Fibroblast of pulmonary artery (primary cell): ENCODE measurements at places on chromosomes 13 and 19.

- peak; percentile 82 for DNase-seq
Observed at GRCh38 chr19:1566392-1567115, 1.6 kb downstream of the MEX3D start.

DNA sequence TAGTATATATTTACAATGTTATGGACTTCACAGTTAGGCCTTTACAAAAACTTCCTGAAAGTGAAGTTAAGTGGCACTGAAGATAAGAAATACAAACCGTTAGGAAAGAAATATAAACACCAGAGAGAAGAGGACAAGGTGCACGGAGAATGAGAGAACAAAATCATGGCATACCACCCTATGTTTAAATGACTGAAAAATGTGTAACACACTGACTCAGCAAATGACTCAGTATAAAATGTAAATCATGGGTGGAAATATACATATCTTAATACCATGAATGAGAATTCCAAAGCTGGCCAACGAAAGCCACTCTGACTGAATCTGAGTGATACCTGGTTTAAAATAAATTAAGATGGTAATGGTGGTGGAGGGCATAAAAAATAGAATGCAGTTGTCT lies 260.8 kb downstream of the DNAJC15 start:
- peak; percentile 58 for DNase-seq

GRCh38 chr13:23639674-23640073 lies 69.5 kb downstream of the TNFRSF19 start:
- no peak for DNase-seq

DNA sequence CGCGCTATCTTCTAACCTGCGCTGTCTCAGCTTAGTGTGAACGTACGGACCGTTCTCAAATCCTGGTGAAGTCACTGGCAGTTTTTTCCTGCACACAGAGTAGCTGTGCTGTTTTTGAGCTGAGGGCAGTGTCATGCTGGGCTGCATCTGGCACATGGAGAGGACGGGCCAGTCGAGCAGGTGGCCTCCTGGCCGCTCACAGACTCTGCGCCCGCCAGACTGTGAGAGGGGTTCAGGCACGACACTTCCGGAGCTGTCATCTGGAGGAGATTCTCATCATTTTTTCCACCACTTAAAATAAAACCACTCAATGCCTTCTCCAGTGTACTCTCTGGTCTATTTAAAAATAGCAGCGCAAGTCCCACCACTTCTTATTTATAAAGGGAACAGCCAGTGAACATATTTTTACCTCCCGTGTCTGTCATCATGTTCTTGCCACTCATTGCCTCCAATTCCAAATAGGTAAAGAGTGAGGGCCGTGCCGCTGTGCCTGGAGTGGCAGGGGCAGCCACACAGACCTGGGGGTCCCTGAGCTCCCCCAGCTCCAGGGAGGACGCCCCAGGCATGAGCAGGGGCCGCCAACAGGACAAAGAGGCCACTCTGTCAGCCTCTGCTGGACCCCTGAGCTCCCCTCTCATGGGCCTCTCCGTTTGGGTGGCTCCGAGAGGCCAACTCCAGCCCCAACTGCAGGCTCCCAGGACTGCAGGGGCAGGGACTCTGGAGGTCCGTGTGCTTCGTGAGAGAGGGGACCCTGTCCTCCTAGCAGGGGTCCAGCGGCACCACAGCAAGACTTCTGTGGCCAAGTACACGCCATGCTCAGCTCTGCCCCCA lies 36.9 kb upstream of the GRTP1 start:
- no peak for DNase-seq

DNA sequence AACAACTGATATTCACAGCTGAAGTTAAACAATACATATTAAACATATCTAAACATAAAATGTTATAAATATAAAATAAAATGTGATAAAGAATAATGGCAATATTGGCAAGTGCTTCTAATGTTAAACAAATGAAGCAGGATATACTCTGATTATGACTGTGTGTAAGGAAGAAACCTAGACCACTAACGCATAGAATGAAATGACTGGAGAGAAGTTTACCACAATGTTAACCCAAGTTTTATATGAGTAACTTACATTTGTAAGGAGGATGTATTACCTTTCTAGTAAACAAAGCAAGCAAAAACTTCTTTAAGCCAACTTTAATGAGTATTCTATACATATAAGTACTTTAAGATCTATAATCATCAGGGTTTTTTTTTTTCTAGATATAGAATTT lies 43.0 kb downstream of the RB1 start:
- no peak for DNase-seq

- no peak for DNase-seq
Observed at GRCh38 chr13:69580255-69580654, 527.4 kb upstream of the ATXN8OS start.

DNA sequence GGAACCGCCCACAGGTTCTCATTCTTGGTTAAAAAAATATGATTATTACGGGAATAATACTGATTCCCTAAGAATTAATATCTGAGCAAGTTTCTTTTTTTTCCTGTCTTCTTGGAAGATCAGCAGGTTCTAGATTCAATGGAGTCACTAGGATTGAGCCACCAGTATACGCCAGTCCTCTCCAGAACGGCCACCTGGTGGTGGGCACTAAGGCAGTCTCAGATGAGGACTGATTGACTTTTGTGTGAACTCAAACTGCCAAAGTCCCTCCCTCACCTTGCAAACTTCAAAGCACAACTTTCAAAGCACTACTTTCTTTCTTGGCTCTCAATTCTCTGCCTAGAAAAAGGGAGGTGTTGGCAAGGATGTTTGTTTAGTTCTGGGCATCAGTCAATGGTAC lies 33.3 kb upstream of the ALOX5AP start:
- no peak for DNase-seq

DNA sequence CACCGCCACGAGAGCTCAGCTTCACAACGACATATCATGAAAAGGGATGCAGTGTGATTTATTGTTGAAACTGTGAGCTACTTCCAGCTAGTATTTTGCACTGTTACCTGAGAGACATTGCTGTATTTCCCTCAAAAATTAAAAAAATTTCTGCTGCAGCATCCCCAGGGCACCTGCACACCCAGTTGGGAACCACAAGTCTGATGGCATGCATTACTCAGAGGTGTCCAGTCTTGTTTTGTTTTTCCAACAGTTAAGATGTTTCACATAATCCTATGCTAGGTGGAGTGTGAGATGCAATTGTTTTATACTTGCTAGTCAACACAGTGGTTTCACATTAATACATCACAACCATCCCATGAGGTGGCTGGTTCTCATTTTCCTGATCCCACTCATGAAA lies 285.2 kb downstream of the SHISA2 start:
- DNase-seq, result no peak

DNA sequence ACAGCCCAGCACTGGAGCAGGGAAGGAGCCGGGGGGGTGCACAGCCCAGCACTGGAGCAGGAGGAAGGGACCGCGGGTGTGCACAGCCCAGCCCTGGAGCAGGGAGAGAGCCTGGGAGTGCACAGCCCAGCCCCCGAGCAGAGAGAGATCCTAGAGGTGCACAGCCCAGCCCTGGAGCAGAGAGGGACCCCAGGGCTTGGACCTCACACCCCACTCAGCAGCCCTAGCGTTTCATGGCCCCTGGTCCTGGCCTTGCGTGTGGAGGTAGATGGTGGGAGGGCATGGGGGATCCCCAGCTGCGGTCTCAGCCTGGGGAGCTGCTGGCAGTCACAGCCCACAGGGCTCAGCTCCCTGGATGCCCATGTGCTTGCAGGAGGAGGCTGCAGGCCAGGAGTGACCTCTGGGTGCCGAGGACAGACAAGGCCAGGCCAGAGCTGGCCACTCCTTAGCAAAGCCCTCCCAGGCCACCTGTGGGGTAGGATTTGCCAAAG lies 25.1 kb downstream of the GAS6 start:
- no peak for DNase-seq

GRCh38 chr13:84417416-84417815 lies 535.1 kb upstream of the SLITRK1 start:
- peak; percentile 4 for DNase-seq

- DNase-seq, result no peak
Observed at GRCh38 chr19:16591803-16592556, 19.8 kb upstream of the SLC35E1 start.

DNA sequence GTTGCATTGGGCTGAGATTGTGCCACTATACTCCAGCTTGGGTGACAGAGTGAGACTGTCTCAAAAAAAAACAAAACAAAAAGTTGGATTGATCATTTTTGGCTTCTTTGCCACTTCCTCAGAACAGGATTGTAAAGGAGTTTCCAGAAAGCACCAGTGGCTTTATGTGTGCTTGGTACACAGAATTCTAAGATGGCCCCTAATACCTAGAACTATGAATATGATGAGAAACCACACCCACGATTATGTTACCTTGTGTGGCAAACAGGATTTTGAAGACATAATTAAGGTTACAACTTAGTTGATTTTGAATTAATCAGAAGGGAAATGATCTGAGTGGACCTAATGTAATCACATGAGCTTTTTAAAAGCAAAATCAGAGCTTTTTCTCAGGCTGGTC lies 26.5 kb downstream of the CEACAM1 start:
- no peak for DNase-seq

GRCh38 chr19:43618921-43619261 lies 538 bp downstream of the ZNF428 start:
- DNase-seq, result peak; percentile 39

DNA sequence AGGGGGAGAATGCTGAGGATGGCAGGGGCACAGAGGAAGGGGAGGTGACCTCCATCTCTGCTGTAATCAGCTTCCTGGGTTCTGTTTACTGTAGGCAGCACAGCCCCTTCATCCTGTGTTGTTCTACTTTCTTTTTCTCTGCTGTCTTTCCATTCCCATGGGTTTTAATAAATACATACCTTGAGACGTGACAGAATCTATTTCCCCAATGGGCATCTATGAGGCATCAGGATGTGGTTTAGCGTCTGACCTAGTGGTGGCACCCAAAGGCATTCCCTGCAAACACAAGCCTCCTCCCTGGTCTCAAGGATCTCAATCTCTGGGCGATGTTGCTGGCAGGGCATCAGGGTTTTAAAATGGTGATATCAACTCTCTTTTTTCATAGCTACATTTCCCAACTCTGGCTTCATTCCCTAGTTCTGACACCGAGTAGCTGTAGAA lies 60.8 kb downstream of the ALOX5AP start:
- peak; percentile 59 for DNase-seq

- DNase-seq, result no peak
Observed at GRCh38 chr19:8138201-8138600, 11.2 kb downstream of the FBN3 start.

- DNase-seq, result peak; percentile 58
Observed at GRCh38 chr19:39996218-39996810, 546 bp upstream of the ZNF546 start.

GRCh38 chr13:97434397-97435201 lies 630 bp downstream of the RAP2A start:
- peak; percentile 28 for DNase-seq

- DNase-seq, result no peak
Observed at GRCh38 chr13:95228130-95228529, 73.1 kb downstream of the ABCC4 start.

DNA sequence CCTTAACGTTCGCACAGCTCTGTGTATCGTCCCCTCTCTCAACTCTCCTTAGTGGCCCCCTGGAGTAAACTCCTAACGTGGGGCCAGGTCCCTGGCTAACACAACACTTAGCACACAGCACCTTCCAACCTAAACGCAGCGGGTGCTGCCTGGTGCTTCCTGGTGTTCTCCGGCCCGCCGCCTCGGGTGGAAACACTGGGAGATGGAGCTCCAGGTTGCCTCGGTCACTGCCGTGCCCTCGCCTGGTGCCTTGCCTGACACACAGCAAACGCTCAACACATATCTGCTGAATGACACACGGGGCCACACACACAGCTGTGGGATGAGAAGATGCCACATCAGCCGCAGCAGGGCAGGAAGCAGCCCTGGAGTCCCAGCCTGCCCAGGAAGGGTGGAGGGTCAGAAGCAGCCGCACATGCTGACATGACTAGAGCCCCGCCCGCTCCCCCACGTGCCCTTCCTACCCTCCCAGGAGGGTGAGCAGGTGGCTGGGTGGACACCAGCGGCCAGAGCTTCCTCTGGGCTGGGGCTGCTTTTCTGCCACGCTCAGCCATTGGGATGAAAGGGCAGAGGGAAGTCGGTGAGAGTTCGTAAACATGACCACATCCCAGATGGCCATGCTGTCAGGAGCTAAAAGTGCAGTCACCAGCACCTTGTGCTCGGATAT lies 6.6 kb downstream of the PEPD start:
- DNase-seq, result no peak

DNA sequence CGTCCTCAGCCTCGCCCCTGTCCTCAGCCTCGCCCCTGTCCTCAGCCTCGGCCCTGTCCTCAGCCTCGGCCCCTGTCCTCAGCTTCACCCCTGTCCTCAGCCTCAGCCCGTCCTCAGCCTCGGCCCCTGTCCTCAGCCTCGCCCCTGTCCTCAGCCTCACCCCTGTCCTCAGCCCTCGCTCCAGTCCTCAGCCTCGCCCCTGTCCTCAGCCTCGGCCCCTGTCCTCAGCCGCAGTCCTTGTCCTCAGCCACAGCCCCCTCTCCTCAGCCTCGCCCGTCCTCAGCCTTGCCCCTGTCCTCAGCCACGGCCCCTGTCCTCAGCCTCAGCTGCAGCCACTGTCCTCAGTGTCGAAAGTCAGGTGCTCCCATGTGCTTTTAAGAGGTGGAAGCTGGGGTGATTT lies 10.5 kb downstream of the C13orf46 start:
- DNase-seq, result no peak

DNA sequence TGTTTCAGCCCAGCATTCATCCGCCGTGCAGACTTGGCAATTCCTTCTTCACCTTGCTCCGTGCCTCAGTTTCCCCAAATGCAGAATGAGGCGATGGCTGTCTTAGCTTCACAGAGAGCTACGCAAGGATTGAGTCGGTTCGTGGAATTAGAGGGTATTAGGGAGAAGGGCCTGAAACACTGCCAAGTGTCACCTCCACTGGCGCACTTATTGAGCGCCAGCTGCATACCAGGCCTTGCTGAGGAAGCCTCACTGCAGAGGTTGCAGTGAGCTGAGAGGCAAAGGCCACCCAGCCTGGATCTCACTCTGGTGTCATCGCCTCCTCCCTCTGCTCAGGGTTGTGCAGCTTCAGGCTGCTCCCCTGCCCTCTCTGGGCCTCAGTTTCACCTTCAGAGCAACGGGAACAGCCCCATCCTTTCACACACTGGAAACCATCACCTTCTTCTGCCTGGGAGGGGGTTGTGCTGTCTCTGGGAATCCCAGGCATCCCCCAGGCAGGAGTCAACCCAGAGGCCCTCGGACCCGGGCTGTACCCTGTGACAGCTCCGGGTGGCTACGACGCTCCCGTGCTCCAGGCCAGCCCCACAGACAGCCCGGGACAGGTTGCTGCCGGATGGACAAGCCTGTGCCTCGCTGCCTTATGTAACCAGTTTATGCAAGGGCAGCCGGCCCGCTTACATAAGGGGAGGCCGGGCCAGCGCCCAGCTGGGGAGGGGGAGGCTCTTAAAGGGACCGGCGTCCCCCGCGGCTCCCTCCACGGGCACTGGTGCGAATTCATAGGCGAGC lies 31.9 kb downstream of the NFIC start:
- DNase-seq, result no peak

- no peak for DNase-seq
Observed at GRCh38 chr19:5567360-5567969, at the start of gene TINCR. TSS of gene TINCR (minus strand) at chr19:5567953.

DNA sequence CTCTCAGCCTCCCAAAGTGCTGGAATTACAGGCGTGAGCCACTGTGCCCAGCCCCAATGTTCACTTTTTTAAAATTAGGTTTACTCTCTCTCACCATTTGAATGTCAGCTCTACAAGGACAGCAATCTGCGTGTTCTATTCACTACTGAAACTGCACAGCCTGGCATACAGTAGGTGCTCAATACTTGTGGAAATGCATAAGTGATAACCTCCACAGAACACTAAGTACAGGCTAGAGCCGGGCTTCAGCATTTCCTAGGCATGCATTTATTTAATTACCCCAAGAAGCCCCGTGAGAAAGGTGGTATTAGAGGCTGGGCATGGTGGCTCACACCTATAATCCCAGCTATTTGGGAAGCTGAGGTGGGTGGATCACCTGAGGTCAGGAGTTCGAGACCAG lies 33.1 kb upstream of the TNFAIP8L1 start:
- no peak for DNase-seq

- no peak for DNase-seq
Observed at GRCh38 chr19:31174948-31175347, 174.3 kb downstream of the TSHZ3 start.
